CD4-positive, alpha-beta T cell treated with Interleukin-17A for 1 hour (primary cell): ENCODE measurements at places on chromosomes 1 and 21.

DNA sequence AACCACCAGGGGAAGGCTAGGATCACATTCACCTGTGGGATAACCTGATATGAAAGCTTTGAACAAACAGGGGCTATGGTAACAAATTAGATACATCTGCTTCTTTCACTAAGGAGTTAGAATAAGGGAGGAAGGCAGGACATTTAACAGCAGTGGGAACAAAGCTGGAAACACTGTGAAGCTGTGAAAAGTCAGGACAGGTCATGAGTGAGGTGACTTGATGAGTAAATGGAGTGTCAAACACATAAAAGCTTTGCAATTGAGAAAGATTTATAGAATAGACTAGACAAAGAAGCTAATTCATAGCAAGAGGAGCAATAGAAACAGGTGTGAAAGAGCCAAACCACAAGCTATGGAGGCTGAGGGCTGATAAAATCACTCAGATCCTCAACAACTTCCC, 110.0 kb downstream of the ASTN1 start:
- DNase-seq = no peak

GRCh38 chr1:7236844-7237515, 451.7 kb downstream of the CAMTA1 start:
- DNase-seq = no peak

GRCh38 chr1:87595384-87595781, 266.7 kb downstream of the LMO4 start:
- DNase-seq = no peak

DNA sequence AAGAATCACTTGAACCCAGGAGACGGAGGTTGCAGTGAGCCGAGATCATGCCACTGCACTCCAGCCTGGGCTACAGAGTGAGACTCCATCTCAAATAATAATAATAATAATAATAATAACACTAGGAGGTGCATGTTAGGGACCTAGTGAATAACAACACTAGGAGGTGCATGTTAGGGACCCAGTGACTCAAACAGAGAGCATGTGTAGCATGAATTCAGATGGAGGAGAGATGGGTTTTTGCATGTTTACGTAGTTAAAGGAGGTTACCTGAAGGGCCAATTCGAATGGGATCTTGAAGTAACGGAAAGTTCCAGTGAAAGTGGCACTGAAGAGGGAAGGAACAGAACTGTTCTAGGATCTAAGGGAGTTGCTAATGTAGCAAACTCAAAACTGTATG, 7.1 kb upstream of the KCNK1 start:
- no peak for DNase-seq

GRCh38 chr1:205920159-205920558, 23.1 kb downstream of the SLC26A9 start:
- no peak for DNase-seq

- peak; percentile 81 for DNase-seq
Observed at GRCh38 chr1:40612345-40612831, 53.1 kb downstream of the RIMS3 start.

GRCh38 chr1:151815716-151816327, 10.6 kb upstream of the LINGO4 start:
- peak; percentile 70 for DNase-seq

DNA sequence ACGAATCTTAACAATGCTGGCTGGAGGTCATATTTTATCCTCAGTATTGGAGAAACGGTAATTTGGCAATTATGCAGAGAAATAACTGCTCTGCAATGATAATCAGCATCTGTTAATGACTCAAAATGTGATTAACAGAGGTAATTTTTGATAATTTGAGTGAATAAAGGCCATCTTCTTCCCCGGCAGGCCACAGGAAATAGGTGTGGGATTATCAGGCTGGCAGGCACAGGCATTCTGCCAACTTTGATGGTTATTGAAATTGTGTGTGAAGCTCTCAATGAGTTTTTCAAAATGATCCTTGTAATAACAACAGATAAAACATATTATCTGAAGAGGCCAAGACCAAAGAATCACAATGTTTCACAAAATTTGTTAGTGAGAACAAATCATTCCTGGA, 309.0 kb downstream of the PTGER3 start:
- DNase-seq = no peak

DNA sequence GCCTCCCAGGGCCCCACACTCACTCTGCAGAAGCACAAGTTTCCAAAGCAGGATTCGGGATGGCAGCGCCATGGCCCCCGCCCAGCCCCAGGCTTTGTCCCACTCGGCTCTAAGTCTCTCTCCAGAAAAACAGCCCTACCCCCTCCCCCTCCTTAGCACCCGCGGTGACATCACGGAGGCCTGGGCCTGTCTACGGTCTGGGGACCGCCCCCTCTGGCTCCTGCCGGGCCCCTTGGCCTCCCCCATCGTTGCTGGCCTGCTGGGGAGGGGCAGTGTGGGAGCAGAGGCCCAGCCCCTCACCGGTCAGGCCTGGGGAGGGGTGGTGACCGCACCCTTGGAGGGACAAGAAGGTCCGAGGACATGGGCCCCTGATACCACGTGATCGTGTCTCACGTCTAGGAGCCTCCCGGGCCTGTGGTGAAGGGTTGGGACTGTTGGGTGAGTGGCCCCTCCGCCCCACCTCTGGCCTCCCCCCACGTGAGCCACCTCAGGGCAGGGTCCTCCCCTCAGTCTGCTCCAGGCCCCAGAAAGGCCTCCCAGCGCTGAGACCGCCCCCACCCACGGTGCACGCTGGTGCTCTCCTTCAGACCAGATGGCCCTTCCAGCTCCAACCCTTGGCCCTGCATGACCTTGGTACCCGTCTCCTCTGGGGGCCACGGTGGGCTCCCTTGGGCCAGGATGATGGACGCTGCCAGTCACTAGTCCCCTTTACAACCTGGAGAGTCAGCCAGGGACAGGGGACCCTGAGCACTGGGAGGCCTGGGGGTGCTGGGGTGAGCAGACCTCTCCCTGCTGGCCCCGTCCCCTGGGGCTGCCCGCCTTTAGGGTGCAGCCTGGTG, at the start of gene MXRA8:
Gene MXRA8 (minus strand): TSS at position 123 of the 839 bp plus-strand sequence. CDS start 51 bp downstream, at position 72.
- DNase-seq = no peak

DNA sequence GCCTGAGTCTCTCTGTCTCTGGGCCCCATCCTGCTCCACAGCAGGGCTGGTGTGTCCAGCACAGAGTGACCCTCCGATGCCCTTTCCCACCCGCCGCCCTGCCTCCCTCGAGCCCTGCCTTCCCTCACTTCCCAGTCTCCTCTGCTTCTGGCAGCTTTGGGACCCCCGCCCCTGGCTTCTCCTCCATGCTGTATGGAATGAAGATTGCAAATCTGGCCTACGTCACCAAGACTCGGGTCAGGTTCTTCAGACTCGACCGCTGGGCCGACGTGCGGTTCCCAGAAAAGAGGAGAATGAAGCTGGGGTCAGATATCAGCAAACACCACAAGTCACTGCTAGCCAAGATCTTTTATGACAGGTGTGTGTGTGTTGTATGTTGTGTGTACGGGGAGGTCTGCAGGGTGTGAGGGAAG, 14.3 kb downstream of the MOV10 start:
- no peak for DNase-seq

- DNase-seq = peak; percentile 75
Observed at GRCh38 chr1:43414634-43415223, 25.0 kb downstream of the SZT2 start.

- DNase-seq = no peak
Observed at GRCh38 chr1:152191260-152191659, 32.2 kb upstream of the RPTN start.

DNA sequence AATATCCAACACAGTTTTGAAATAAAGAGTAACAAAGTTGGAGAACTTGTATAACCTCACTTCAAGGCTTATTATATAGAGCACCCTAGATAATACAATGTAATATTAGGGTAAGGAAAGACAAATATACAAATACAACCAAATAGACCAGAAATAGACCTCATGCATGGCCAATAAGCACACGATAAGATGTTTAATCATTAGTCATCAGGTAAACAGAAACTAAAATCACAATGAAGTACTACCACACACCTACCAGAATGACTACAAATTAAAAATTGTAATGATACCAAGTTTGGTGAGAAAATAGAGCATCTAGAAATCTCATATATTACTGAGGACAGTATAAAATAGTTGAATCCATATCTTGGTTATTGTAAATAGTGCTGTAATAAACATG, 20.3 kb upstream of the CTTNBP2NL start:
- no peak for DNase-seq

GRCh38 chr1:208189716-208190115, 54.5 kb downstream of the PLXNA2 start:
- DNase-seq = no peak

GRCh38 chr1:203229471-203230135, at the start of gene CHIT1:
Gene CHIT1 (minus strand): TSS chr1:203229673. CDS start chr1:203229636, 37 bp downstream.
- DNase-seq = no peak

GRCh38 chr1:220943319-220943996, 64.2 kb downstream of the HLX start:
- no peak for DNase-seq

GRCh38 chr1:1670866-1671265, 12.1 kb upstream of the CDK11B start:
- DNase-seq = no peak

DNA sequence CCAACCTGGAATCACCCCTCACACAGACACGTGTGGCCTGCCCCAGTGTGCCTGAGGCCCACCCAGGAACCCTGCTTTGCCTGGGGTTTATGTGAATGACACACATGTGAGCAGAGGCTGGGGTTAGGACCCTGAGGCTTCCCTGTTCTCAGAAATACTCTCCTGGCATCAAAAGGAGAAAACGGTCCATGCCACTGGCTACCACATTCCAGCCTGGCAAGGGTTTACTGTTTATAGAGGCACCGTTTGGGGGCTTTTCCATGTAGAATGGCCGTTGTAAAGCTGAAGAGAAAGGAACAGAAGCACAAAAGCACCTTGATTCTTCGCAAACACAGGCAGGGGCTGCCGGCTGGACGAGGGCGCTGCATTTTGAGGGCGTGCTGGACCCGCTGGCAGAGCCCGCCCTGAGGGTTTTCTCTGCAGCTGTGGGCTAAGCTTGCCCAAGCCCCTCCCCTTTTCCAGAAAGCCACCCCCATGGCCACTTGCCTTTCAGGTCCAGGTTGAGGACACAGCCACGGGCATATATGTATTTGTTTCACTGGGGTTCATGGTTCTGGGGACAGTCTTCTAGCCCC, 13.0 kb downstream of the TFF3 start:
- no peak for DNase-seq

- no peak for DNase-seq
Observed at GRCh38 chr1:26477446-26478152, 5.4 kb downstream of the HMGN2 start.

DNA sequence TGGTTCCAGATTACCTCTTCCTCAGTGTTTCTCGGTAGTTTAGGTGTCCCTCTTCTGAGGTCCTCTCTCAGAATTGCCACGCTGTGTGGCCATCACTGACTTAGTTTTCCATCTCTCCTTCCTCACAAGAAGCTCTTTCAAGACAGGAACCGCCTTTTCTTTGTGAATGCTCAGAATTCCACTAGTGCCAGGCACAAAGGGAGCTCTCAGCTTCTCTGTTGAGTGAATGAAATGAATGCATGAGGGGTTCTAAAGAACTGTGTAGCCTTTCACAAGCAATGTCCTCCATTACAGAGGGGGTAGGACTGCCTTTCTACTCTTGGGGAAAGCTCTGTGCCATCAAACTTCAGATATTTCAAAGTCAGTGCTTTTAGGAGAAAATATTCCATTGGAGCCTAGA, 546.8 kb downstream of the RWDD3 start:
- DNase-seq = no peak

GRCh38 chr1:58997637-58998036, 213.8 kb upstream of the JUN start:
- DNase-seq = no peak

GRCh38 chr1:236520445-236521005, 3.3 kb upstream of the LGALS8 start:
- DNase-seq = no peak

DNA sequence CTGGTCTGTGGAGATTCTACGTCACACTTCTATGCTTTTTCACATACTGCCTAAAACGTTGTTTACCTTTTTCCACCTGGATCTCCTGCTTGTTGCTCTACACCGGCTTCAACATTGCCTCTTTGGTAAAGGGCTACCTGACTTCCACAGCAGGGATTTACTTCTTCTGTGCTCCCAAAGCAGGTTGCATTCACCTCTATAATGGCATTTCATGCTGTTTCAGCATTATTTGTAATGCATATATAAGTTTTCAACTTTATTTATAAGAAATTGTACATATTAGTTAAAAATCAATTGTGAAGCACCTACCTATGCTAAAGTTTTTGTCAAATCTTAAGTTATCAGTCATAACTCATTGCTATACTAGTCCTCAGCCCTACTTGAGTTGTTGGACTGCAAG, 55.4 kb downstream of the DDAH1 start:
- DNase-seq = no peak

DNA sequence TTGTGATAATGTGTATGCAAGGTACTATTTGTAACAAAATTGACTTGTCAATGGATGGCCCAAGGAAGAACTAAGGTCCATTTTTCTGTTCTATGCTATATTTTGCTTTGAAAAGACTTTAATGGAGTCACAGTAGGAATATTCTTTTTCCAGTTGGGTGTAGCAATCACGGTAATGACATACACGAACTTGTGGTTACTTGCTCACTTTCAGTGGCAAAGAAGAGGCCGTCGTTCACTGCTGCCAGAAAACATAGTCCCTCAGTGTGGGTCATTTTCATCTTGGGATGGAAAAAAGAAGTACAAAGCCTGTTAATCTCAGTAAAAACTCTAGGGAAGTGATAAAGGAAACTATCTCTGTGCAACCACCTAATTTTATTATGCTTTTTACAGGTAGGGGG, 47.8 kb upstream of the LAMC2 start:
- no peak for DNase-seq

- no peak for DNase-seq
Observed at GRCh38 chr1:2214541-2215241, 13.4 kb upstream of the SKI start.

- DNase-seq = no peak
Observed at GRCh38 chr1:68111519-68112436, 61.4 kb upstream of the DIRAS3 start.

GRCh38 chr21:43922949-43923348, 57.9 kb downstream of the AGPAT3 start:
- DNase-seq = no peak

DNA sequence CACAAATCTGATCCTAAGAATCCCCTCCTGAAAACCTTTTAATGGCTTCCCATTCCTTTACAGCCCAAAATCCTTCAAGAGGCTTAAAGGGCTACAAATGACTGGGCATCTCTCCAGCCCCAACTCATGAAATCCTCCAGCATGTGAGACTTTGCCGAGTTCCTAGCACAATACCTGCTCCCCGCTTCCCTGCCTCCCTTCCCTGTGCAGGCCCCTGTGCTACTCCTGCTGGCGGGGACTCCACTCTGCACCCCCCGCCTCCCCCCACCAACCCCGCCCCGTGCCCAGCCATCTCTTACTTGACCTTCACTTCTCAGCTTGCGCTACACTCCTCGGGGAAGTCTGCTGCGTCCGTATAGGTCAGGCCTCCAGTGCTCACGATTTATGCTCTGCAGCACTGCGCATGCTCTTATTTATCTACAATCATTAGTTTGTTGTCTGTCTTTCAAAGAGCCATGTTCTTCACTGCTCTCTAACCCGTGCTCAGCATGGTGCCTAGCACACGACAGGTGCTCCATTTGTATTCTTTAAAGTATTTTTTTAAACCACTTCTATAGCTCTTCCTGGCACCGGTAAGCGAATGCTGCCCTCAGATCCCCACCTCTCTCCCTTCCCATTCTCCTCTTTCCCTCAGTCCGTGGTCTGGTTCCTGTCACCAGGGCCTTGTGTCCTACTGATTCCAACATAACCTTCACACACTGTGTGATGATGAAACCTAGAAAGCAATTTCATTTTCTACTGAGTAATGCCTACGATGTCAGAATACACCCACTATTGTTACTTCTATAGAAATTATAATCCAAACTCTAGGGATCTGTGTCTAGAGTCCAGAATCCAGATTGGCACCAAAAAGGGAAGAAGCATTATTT, 37.5 kb upstream of the PLA2G2C start:
- no peak for DNase-seq

GRCh38 chr1:83554174-83554573, 444.8 kb downstream of the TTLL7 start:
- DNase-seq = no peak
